ENCODE measurements at places on chromosomes 2 and 18.
A peak's percentile ranks its signal among the peaks of the same experiment; 100 is the strongest.

DNA sequence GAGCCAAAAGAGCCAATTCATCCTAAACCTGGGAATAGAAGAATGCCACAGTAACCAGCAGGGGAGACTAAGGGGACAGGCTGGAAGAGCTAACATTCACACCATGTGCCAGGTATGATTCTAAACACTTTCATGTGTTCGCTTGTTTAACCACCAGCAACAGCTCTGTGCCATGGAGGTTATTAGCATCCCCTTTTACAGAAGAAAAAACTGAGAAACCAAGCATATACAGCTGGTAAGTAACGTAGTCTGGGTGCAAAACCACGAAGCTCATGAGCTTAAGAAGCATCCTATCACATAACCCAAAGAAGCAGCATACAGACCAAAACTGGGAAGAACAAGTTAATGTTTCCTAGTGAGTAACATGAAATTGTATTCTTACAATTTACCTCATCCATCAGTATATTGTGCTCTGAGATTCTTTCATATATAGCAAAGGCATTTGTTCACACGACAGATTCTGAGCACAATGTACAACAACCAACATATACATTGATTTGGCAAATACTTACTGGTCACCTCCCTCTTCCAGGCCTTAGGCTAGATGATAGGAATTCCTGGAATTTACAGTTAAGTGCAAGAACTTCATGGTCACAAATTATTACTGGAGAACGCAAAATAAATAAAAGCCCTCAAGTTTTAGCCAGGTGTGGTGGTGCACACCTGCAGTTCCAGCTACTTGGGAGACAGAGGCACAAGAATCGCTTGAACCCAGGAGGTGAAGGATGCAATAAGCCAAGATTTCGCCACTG, 36.5 kb upstream of the HNRNPA3 start:
- DNase-seq: no peak

GRCh38 chr18:25033747-25034471, 318.1 kb downstream of the ZNF521 start:
- DNase-seq: no peak

DNA sequence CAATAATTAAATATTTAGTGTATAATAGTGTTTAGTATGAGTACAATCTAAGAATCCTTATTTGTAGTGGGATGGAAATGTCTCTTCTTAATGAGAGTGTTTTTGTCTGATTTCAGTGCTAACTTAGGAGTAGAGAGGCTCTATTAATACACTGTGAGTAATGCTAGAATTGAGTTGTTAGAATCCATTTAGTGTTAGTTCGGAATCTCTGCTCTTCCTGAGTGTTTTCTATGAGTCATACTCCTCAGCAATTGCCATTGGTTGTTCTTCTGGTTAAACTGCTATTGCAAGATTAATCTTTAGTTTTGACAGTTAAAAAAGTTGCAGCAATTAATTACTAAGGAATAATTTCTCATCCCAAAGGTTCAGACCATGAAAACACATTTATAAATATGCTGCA, 828.6 kb upstream of the POU3F3 start:
- DNase-seq: peak; percentile 43

GRCh38 chr2:47073641-47074040, 81.5 kb downstream of the STPG4 start:
- DNase-seq: no peak

- no peak for DNase-seq
Observed at GRCh38 chr2:60410456-60411146, 142.9 kb downstream of the BCL11A start.

- peak; percentile 98 for DNase-seq
Observed at GRCh38 chr18:3579701-3580100, 129.7 kb downstream of the TGIF1 start.

GRCh38 chr2:62774555-62775366, 69.2 kb downstream of the EHBP1 start:
- DNase-seq: peak; percentile 61

DNA sequence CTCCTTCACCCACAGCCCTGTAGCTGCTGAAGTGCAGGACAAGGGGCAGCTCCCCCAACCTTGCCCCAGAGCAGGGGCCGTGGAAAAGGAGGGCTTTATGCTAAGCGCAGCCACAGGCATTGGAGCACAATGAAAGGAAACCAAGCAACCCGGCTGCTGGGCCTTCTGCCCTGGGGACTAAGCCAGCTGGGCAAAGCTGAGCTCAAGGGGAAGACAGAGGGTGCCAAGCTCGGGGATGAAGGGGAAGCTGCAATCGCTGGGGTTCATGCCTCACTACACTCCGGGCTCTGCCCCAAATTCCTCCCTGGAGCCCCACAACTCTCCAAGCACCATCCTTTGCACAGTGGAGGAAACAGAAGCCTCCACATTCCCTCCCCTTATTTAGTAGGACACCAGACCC, 12.4 kb downstream of the SFXN5 start:
- no peak for DNase-seq

DNA sequence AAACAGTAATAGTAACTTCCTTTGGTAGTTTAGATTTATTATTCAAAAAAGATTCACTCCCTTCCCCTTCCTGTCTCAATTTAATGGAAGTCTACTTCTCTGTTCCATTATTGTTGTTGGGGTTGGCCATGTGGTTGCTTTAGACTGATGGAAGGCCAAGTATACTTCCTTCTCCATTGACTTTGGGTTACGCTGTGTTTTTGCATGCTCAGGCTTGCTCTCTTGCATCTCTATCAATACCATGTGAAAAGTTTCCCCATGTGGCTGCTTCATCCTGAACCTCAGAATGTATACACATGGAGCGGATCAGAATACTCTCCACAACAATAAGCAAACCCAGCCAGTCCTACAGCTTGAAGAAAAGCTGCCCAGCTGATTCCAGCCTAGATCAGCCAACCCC, 20.3 kb downstream of the CFAP210 start:
- no peak for DNase-seq

- DNase-seq: no peak
Observed at GRCh38 chr2:220916931-220917330, 655.2 kb downstream of the EPHA4 start.

- no peak for DNase-seq
Observed at GRCh38 chr2:80462654-80463053, 158.1 kb upstream of the LRRTM1 start.

DNA sequence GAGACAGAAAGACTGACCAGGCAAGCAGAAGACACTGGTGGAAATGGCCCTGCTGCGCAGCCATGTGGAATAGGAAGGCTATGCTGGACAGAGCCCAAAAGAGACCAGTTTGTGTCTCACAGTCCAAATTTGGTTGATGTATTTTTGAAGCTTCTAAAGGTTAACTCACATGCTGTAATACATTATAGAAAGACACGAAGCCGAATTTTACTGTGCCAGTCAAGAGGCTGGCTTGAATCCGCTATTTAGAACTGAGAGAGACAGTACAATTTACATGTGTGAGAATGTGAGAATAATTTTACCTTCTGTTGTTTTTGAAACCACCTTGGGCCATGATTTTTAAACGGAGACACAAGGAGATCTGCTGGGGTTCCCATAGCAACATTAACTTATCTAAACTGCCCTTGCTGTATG, 113.6 kb downstream of the METTL8 start:
- no peak for DNase-seq

GRCh38 chr2:111952871-111953452, 54.6 kb downstream of the MERTK start:
- no peak for DNase-seq

DNA sequence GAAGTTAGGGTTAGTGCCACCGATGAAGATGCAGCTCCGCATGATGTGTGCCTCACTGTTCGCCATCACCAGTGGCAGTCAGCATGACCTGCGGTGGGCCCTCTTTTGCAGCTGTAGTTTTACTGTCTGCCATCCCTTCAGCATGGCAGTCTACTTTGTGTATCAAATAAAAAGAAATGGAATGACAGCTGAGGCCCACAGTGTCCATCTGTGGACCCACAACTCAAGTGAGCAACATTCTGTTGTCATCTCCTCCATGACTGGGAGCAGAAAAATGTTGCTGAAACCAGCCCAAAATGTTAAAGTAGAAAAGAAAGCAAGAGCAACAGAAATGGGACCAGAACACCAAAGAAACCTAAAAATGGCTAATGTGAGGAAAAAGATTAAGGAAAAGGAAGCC, 128.7 kb downstream of the MEP1B start:
- no peak for DNase-seq

- no peak for DNase-seq
Observed at GRCh38 chr2:64932371-64933216, 56.6 kb upstream of the SLC1A4 start.

DNA sequence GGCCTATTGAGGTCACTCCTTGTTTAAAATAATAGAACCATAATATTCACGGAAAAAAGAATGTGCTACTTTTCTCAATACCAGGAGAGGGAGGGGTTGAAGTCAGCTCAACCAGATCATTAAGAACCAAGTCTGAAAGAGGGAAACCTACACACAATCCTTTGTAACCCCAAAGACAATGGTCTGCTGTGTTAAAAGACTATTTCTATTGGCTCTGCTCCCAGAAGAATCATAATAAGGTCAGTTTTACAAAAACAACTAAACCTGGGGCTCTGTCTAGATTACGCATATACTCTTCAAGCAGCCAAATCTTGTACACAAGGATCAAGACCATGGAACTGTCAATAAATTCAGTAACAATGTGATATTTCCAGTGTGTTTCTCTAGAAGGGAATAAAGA, 177.2 kb upstream of the CRIM1 start:
- DNase-seq: peak; percentile 48

DNA sequence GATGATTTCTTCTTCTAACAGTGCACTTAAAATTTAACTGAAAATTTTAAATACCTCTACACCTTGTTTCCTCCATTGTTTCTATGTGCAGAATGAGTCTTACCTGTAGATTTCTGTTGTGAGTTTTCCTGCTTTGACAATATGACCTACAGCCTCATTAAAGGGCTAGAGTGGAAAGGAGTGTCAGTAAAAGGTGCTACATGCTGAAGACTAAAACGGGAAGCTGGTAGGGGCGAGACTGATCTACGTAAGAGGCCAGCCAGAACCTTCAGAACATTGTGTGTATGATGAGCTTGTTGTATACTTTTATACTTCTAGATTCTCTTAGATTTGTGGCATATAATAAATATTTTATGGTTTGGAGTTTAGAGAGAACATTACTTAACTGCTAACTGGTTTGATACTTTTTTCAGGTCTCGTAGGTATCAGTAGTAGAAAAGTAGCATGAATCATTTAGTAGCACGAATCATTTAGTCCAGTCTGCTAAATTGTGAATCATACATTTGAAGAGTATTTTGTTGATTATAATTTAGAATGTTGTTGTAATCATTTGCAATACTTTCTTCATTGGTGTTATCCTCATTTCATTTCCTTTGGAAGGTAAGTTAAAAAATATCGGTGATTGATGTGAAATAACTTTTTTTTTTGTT, 14.3 kb downstream of the INSIG2 start:
- peak; percentile 33 for DNase-seq
